NCI-H524 treated with DMSO at 0.1 percent for 48 hours (cell line): ENCODE measurements at places on chromosomes 1 and 21.

GRCh38 chr1:25020851-25021590 lies 90.9 kb upstream of the RUNX3 start:
- DNase-seq, result no peak

DNA sequence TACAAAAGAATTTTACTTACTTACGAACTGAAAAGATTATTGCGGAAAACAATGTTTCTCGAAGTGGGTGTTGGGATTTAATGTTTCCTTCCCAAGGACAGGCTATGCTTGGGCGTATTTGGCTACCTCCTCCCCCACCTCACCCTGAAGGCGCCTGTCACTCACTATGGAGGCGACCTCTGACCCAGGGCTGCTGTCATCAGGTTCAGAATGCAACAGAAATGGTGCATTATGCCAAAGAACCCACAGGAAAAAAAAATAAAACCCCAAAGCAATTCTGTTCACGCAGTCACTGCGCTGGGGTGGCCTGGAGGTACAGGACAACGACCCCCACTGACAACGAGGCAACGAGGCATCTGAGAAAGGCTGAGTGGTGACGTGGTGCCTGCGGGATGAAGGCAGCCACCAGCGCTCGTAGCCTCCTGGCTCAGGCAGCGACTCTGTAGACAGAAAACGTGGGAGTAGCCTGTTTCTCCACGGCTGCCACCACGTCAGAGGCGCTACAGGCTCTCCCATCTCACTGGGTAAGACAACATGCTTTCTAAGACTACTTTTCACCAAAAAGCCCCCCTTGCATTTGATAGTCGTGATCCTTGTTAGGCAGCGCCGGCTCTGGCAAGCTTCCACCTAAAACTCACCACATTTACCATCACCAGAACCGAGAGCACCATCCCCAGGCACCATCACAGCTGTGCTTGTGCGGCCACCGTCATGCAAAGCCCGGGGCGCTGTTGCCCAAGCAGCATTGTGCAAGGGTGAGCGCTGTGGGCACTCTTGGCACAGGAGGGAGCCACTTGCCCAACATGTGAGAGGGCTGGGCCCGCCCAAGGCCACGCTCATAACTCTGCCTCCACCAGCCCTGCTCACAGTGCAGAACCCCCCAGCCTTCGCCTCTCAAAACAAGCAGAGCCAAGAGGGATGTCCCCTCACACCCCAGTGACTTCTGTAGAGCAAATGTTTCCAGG lies 14.3 kb downstream of the NADK start:
- no peak for DNase-seq

DNA sequence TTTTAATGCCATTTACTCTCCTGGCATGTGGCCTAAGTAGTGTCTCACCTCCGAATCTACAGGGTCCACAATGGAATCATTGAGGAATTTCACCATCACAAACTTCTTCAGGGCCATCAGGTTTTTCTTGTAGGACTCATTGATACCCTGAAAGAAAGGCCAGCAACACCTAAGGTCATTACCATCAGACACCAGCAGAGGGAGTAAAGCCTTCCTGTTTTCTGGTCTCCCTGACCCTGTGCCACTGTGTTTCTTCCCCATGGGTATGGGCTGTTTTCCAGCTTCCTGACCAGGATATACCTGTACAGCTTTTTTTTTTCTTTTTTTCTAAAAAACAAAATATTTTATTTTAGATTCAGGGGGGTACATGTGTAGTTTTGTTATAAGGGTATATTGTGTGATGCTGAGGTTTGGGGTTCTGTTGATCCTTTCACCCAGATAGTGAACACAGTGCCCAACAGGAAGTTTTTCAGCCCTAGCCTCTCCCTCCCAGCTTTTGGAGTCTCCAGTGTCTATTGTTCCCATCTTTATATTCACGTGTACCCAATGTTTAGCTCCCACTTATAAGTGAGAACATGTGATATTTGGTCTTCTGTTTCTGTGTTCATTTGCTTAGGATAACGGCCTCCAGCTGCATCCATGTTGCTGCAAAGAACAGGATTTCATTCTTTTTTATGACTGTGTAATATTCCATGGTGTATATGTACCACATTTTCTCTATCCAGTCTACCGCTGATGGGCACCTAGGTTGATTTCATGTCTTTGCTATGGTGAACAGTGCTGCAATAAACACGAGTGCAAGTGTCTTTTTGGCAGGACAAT lies 18.3 kb downstream of the PPT1 start:
- no peak for DNase-seq

DNA sequence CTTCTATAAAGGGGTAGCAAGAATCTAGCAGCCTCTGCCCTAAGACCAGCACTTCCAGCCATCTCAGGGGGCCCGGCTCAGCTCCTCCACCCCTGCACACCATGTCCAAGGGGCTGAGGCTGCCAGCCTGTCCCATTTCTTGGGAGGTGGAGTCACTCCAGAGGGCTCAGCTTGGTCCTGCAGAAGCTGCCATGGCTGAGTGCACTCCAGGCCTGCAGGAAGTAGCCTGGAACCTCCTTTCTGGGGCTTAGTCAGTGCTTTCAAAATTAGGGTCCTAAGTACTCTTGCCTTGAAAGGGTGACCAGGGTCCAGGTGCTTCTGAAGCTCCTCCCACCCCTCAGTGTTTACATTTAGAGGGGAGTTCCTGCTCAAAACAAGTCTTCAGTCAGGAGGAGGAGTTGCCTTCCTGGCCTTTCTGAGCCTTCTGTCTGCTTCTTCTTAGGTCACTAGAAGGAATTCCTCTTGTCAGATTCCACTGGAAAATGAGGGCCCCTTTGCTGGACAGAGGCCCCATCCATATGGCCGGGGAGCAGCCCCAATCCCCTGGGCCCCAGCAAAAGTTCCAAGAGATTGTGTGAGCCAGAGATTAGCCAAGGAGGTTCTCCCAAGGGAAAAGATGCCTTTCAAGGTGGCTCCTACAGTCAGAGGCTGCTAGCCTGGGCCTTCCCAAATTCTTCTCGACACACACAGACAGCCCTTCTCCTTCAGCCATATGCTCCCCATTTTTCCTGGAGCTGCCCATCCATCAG lies 128.1 kb upstream of the VAMP3 start:
- DNase-seq, result no peak

GRCh38 chr1:145960468-145961108 lies 2.8 kb upstream of the LIX1L start:
- no peak for DNase-seq

- DNase-seq, result peak; percentile 69
These were observed at the start of gene VWA5B1 for GRCh38 chr1:20290624-20291597. Gene VWA5B1, plus strand, starts transcription at chr1:20290875. Its CDS starts 19,727 bp downstream, at chr1:20310602.

- DNase-seq, result no peak
These were observed 37.0 kb downstream of the MAN1C1 start for GRCh38 chr1:25653558-25653957.

- no peak for DNase-seq
These were observed 1.5 kb upstream of the NCAM2 start for GRCh38 chr21:20996421-20997310.

DNA sequence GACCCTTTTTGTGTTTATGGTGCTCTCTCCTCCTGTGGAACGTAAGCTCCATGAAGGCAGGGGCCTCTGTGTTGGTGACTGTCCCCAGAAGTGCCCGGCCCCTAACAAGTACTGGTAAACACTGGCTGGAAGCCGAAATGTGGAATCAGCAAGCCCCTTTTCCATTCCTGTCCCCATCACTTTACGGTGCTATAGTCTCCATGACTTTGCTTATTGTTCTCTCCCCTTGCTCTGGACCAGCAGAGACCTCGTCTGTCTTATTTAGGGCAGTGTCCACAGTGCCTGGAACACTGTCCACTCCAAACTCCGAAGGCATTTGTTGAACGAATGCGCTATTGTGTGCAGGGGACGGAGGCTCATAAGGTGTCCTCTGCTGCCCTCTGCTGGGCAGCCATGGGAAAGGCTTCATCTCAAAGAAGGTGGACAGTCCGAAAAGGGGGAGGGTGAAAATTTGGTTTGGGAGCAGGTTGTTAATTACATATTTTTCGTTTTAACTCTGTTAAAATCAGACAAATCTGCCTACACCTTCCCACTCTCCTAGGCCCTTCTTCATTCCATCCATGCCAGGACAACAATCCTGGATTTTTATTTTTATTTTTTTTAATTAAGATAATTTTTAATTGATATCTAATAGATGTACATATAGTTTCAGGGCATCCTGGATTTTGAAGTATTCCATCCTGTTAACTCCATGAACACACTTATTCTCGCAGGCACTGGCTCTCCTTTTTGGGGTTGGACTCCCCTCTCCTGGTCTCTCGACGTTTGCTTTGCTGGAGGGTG lies 115.6 kb downstream of the PGBD5 start:
- DNase-seq, result no peak

- no peak for DNase-seq
These were observed 14.9 kb downstream of the MAP3K7CL start for GRCh38 chr21:29145354-29145782.

DNA sequence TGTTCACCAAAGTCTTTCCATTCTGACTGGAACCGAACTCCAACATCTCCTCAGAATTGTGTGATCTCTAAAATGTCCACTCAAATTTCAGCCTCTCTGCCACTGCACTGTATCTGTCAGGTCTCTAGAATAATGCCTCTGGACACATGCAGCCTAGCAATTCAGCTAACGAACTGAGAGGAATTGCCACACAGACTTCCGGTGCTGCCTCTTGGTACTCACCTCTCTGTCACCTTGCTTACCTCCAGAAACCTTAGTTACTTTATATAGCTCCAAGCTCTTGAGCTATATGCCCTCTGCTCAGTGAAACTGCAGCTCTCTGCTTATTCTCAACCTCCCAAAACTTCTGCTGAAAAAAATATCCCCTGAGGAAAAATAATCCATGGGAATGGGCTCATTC lies 2.7 kb upstream of the CHRM3 start:
- no peak for DNase-seq

GRCh38 chr21:45176141-45176540 lies 101.8 kb downstream of the ADARB1 start:
- DNase-seq, result no peak

DNA sequence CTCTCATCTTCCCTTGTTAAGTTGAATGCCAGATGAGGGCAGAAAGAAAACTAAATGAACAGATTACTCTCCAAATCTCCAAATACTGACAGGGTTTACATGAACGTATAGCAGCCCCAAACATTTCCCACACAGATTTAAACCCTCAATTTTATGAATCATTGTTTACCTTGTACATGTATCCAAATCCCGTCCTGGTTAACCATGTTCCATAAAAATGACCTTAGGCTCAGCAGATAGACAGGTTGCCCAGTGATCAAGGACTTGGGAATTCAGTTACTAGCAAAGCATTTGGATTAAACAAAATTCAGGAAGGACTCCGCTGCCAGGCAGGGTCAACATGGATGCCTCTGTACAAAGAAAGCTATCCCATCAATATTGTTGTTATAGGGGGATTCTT lies 213.5 kb downstream of the GPATCH2 start:
- DNase-seq, result no peak

- no peak for DNase-seq
These were observed 121.6 kb upstream of the BARHL2 start for GRCh38 chr1:90838720-90839119.

- DNase-seq, result no peak
These were observed 56.1 kb downstream of the GABPA start for GRCh38 chr21:25790878-25791204.

- DNase-seq, result no peak
These were observed 90.1 kb downstream of the ATP1B1 start for GRCh38 chr1:169196581-169196980.

DNA sequence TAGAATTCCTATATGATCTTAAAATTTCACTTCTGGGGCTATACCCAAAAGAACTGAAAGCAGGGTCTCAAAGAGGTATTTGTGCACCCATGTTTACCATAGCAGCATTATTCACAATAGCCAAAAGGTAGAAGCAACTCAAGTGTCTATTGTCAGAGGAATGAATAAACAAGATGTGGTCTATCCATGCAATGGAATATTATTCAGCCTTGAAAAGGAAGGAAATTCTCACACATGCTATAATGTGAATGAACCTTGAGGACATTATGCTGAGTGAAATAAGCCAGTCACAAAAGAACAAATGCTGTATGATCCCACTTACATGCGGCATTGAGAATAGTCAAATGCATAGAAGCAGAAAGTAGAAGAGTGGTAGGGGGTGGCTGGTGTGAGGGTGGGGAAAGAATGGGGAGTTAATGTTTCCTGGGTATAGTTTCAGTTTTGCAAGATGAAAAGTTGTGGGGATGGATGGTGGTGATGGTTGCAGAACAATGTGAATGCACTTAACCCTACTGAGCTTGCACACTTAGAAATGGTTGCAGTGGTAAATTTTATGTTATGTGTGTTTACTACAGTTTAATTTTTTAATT lies 122.4 kb downstream of the TOMM20 start:
- no peak for DNase-seq

- DNase-seq, result no peak
These were observed 3.6 kb upstream of the CSTB start for GRCh38 chr21:43779660-43780059.
